ENCODE measurements at places on chromosomes 16 and 17.
A peak's percentile ranks its signal among the peaks of the same experiment; 100 is the strongest.

DNA sequence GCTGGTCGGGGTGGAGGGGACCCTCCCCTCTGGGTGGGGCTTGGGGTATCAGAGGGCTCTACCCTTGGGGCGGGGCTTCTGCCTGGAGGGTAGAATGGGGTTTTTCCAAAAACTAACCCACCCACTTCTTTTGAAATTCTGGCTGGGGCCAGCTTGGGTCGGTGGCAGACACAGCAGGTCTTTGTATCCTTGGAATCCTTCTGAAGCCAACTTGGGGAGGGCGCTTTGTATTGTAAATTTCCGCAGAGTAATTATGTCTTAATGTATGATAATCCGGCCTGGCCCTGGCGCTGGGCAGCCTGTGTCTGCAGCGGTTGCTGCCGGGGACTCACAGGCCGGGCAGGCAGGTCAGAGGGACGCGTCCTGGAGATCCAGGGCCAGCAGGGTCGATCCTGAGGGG, 33.9 kb upstream of the GSE1 start:
- no peak for DNase-seq

DNA sequence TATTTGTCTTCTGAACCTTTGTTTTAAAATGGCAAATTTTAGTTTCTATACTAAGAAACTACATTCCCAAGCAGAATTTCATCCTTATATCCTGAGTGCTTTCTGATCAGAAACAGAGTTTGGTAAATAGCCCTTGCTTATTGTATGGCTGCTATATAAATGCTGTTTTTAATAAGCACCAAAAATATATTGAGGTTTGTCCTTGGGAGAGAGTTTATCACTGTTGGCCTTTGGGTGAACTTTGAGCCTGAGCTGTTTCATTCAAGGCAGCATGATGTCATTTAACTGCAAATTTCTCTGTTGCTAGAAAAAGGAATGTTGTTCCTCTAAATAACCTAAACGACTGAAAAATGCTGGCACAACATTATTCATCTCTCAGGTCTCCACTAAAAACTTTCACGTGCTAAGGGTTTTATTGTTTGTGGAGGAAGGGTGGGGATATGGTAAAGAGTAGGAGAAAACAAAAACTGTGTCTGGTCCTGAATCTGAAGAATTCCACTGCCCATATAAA, 334.3 kb upstream of the TBX2 start:
- DNase-seq = peak; percentile 47

DNA sequence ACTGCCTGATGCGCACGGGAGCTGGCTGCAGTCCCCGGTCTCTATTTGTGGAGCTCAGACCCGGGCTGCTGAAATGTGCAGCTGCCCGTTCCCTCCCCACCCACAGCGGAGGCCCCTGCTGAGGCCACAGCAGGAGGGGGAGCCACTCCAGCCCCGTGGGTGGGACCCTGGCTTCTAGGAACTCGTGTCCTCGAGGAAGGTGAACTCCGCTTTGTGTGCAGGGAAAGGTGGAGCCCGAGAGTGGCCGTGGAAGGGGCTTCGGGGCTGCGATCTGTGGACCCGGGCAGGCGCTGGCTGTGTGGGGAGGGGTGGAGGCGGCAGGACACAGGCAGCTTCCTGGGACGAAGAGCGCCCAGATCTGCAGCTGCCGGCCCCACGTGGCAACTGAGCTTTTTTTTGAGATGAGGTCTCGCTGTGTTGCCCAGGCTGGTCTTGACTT, 2.9 kb downstream of the CCDC154 start:
- DNase-seq = no peak

GRCh38 chr17:2631211-2631610, 37.8 kb downstream of the PAFAH1B1 start:
- DNase-seq = no peak

- peak; percentile 38 for DNase-seq
Measured at GRCh38 chr17:66469088-66469442, 166.7 kb downstream of the PRKCA start.

DNA sequence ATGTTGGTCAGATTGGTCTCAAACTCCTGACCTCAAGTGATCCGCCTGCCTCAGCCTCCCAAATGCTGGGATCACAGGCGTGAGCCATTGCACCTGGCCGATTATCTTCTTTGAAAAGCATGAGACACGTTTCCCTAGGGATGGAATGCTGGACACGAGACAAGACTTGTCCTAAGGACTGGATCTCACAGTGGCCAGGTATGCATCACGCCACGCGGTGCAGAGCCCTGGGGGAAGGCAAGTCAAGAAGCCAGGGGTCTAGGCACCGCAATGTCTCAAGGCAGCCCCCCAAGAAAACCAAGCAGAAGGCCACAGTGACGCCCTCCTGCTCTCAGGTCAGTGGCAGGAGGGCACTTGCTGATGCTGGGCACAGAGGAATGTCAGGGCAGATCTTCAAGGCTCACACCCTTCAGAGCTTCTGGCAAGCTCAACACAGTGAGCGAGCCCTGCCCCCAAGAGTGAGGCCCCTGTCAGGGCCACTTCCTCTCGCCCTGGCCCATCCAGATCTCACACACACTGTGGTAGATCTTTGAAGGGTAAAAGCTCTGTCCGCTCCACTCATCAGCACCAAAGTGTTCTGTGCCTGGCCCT, 134.7 kb downstream of the ZNF778 start:
- DNase-seq = no peak

DNA sequence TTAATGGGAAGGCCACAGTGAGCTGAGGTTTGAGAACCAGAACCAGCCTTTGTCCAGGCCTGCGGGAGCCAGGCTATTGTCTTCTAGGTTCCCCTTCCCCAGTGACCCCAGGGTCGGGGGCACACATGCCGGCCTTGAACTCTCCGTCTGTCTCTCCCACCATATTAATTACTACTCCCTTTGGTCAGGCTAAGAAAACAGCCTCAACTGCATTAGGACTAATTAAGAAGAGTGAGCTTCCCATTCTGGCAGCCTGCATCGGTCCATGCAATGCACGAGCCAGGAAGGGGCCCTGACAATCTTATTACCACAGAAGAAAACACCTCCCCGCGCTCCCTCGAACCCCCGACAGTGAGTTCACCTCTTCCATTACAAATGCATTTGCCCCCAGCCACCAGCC, 380.2 kb upstream of the ZFHX3 start:
- DNase-seq = no peak

DNA sequence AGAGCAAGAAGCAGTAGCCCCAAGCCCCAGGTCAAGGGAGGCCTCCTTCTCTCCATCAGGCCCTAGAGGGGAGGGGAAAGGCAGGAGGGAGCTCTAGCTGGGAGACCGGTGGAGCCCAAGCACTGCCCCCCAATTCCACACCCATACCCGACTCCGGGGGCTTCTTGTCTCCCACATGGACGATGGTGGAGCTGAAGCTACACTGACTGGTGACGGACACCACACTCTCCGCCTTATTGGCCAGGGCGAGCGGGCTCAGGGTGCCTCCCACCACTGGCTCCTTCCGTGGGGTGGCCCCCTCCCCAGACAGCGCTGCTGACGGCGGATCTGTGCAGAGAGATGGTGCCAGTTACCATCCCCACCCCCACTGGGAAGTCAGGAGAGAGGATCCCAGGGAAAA, 6.4 kb downstream of the PER1 start:
- no peak for DNase-seq

- DNase-seq = no peak
Measured at GRCh38 chr17:49748223-49748622, 15.7 kb downstream of the FAM117A start.

DNA sequence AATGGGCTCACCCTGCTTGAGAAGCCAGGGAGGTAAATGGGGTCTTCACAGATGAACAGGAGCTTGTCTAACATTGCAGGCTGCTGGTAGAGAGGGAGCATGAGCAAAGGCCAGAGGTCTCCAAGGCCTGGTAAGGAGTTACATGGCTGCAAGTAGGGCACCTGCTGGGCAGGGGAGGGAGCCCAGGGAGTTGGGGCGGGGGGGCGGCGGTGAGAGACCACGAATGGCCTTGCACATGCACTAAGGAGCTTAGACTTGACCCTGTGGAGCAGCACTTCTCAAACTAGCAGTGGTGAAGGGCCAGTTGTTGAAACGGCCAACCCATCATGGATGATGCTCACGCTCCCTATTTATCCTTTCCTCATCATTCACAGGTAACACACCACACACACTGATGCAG, 38.4 kb downstream of the ERN1 start:
- DNase-seq = no peak

- no peak for DNase-seq
Measured at GRCh38 chr16:77387815-77388209, 47.0 kb downstream of the ADAMTS18 start.

DNA sequence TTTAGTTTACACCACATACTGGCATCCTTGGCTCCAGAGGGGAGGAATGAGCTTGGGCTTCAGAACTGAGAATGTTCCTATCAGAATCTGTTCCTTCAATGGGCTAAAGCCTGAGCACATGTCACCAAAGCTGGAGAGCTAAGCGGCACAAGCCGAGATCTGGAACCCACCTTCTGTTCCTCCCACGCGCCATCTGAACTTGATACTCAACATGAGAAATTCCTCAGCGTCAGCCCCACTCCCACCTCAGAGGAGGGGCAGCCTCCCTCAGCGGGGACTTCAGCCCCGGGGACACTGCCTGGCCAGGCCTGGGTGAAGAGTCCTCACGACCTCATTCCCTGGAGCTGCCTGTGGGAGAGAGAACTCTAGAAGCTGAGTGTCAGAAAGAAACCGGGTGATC, 22.8 kb upstream of the SLC47A1 start:
- DNase-seq = no peak

DNA sequence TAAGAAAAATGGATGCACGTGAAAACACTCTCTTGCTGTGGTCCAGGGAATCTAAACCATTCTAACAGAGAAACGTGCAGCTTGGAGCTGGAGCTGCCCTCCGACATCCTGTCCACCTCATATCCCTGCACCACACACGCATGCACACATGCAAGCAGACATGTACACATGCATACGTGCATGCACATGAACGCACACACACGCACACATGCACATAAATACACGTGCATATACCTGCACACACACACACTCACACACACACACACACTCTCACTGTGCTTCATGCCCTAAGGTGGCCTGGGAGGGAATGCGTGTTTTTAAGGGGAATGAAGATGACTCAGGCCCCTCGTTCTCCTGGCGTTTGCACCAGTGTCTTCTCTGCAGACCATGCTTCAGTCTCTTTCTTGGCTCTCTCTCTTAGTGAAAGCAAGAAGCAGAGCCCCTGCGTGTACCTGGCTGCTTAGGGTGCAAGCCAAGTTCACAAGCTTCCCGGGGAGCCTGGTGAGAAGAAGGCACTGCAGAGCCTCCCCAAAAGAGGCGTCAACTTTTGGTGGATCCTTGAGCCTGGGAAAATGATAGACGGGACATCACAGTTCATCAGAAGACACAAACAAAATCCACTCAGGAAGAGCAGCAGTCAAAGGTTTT, 72.8 kb downstream of the GOSR1 start:
- DNase-seq = no peak

DNA sequence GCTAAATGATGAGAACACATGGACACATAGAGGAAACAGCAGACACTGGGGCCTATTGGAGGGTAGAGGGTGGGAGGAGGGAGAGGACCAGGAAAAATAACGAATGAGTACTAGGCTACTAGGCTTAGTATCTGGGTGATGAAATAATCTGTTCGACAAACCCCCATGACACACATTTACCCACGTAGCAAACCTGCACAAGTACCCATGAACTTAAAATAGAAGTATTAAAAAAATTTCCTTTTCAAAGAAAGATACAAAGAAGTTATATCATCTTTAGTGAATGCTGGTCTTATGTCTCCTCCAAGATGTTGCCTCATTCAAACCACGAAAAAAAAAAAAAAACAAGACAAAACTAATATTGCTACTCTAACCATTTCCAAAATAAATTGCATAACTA, 31.7 kb downstream of the MBTD1 start:
- peak; percentile 19 for DNase-seq

GRCh38 chr16:80743772-80744171, 60.6 kb downstream of the CDYL2 start:
- no peak for DNase-seq

- no peak for DNase-seq
Measured at GRCh38 chr16:87145181-87146176, 171.7 kb downstream of the C16orf95 start.

DNA sequence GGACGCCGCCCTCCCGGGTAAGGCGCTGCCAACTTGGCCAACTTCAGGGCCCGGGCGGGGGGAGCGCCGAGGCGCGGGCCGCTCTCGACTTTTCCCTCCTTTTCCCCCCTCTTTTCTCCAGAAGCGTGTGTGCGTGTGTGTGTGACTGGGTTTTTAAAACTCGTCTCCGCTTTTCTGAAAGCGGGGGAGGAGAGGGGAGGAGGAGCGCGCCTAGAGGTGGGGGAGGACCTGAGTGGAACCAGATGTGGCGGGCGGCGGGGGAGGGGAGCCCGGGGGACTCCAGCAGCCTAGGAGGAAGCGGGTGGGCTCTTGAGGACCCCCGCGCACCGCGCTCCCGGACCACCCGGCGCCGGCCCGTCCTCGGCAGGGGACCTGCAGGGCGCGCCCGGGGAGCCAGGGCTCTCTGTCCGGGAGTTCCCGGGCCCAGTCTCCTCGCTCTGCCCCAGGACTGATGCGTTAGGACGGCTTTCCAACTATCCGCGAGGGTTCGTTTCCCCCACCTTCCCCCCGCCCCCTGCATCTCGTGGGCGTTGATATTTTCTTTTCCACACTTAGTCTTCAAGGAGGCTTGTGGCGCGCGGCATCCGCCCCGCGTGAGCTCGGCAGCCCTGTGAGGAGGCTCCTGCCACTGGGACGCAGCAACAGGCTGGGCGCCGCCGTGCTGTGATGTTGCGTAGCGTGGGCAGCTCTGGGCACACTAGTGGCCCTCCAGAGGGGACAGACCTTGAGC, 599 bp downstream of the MRC2 start:
- DNase-seq = no peak

DNA sequence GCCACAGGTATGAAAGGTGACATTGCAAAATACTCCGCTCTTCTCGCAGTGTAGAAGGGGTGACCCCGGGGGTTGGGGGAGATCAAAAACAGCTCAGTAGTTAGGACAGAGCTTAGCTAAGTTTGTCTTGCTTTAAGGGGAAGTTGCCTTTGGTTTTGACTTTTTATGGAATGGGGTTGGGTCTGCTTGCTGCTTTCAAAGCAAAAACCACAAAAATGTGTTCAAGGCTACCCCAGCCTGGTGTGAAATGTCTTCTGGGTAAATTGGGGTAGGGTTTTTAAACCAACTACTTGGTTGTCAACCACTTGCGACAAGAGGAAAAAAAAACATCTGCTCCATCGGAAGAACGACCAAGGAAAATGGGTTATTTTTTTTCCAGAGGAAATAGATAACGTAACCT, 6.2 kb downstream of the FUS start:
- DNase-seq = no peak

GRCh38 chr16:88527186-88527936, 42.8 kb upstream of the ZC3H18 start:
- peak; percentile 11 for DNase-seq

- DNase-seq = peak; percentile 65
Measured at GRCh38 chr17:39979016-39979670, 1.5 kb upstream of the PSMD3 start.

DNA sequence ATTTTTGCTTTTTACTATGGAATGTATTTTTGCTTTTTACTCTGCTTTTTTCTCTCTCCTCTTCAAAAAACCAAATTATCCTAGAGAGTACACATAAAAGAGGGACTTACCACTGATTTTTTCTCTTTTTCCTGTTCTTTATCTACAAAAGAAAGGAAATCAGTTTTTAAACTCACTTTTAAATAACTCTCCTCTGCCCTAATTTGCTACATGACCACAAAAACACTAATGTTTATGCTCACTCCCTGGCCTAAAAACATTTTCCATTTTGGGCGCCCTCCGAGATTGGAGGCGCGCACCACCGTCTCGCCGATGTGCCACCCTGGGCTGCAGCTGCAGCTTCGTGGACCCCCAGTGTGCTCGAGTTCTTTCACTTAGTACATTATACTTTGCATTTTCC, 1.1 kb downstream of the TK2 start:
- no peak for DNase-seq

- peak; percentile 21 for DNase-seq
Measured at GRCh38 chr16:8173111-8173644, 417.1 kb downstream of the TMEM114 start.
